CD8-positive, alpha-beta memory T cell (primary cell): ENCODE measurements at places on chromosomes 3 and 15.

GRCh38 chr15:37693926-37694325 lies 240.5 kb upstream of the TMCO5A start:
- no peak overlapping the region for H3K4me3 ChIP-seq
- no peaks in the 10 kb centered on the region for H3K36me3 ChIP-seq
- H3K27me3 ChIP-seq: no peaks in the 10 kb centered on the region
- H3K4me1 ChIP-seq: no peaks in the 10 kb centered on the region
- no peak overlapping the region for H3K27ac ChIP-seq
- no peak for DNase-seq

- H3K4me1 ChIP-seq: peaks cover 55% of the 10 kb centered on the region
- H3K36me3 ChIP-seq: no peaks in the 10 kb centered on the region
- no peak overlapping the region for H3K27ac ChIP-seq
- DNase-seq: no peak
- no peak overlapping the region for H3K4me3 ChIP-seq
These were observed 1.9 kb downstream of the SPTBN5 start for GRCh38 chr15:41891946-41892345.

- no peak overlapping the region for H3K4me3 ChIP-seq
- no peak for DNase-seq
- H3K36me3 ChIP-seq: no peaks in the 10 kb centered on the region
These were observed 89.2 kb upstream of the PLCL2 start for GRCh38 chr3:16795581-16795980.

GRCh38 chr3:8733332-8734094 lies at the start of gene CAV3:
Gene CAV3, plus strand, starts transcription at chr3:8733802. Its CDS starts 75 bp downstream, at chr3:8733877.
- H3K4me1 ChIP-seq: no peaks in the 10 kb centered on the region
- no peak within 1 kb of the TSS for H3K27ac ChIP-seq
- no peak within 1 kb of the TSS for H3K4me3 ChIP-seq
- H3K27me3 ChIP-seq: no peaks in the 10 kb centered on the region
